ENCODE measurements at places on chromosomes 2 and 18. TPM values are rescaled to one million over a fixed set of nuclear protein-coding genes. Genes with fewer than 3 reads are reported as not detected.

The RND3 gene
- total RNA-seq = not detected

The TTC27 gene
- total RNA-seq = 27.5 TPM

GRCh38 chr18:32284284-32284683, 94.4 kb downstream of the MEP1B start:
- no peaks in the 10 kb centered on the region for H3K36me3 ChIP-seq
- no peaks in the 10 kb centered on the region for H3K27me3 ChIP-seq
- no peak for DNase-seq
- H3K4me3 ChIP-seq = no peak overlapping the region
- H3K4me1 ChIP-seq = no peaks in the 10 kb centered on the region

GRCh38 chr18:23824240-23824639, 135.0 kb downstream of the LAMA3 start:
- peaks cover 10% of the 10 kb centered on the region for H3K4me1 ChIP-seq
- H3K27ac ChIP-seq = no peak overlapping the region
- no peak overlapping the region for H3K4me3 ChIP-seq
- no peak for DNase-seq

The SLC14A1 gene
- 0.97 TPM for total RNA-seq

GRCh38 chr2:58939388-58939787, 698.3 kb upstream of the FANCL start:
- H3K4me3 ChIP-seq = no peak overlapping the region
- no peak overlapping the region for H3K27ac ChIP-seq
- no peak for DNase-seq

DNA sequence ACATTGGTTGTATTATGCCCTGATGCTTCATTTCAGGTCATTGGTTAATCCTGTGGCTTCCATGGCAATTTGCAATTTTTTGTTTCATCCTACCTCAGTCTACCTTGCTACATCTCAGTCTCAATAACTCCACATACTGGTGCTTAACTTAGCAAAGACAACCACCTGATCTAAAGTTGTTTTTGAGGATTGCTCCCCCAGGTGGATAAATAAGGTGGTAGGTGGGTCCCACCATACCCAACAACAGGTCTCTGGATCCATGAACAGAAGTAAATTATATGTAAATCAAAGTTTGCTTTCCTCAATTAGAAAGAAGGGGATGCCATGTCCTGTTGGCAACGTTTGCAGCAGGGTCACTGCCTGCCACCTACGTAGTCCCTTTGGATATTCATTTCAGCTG, 7.0 kb downstream of the XIRP2 start:
- H3K4me1 ChIP-seq = no peaks in the 10 kb centered on the region
- no peaks in the 10 kb centered on the region for H3K36me3 ChIP-seq
- no peak overlapping the region for H3K4me3 ChIP-seq
- H3K27me3 ChIP-seq = no peaks in the 10 kb centered on the region

- no peak for DNase-seq
- H3K4me1 ChIP-seq = no peaks in the 10 kb centered on the region
- no peaks in the 10 kb centered on the region for H3K27me3 ChIP-seq
- H3K36me3 ChIP-seq = no peaks in the 10 kb centered on the region
These were observed 118.0 kb upstream of the SRD5A2 start for GRCh38 chr2:31698722-31699121.

The WNT10A gene
- total RNA-seq = 4.2 TPM
